ENCODE measurements at places on chromosomes 11 and 22. TPM values are rescaled to one million over a fixed set of nuclear protein-coding genes. Genes with fewer than 3 reads are reported as not detected.

GRCh38 chr11:4664786-4665185 lies 21.0 kb downstream of the OR51E1 start:
- H3K4me1 ChIP-seq, result no peaks in the 10 kb centered on the region
- DNase-seq, result no peak
- no peaks in the 10 kb centered on the region for H3K36me3 ChIP-seq
- H3K27ac ChIP-seq, result no peak overlapping the region

- no peaks in the 10 kb centered on the region for H3K36me3 ChIP-seq
- peaks cover 4% of the 10 kb centered on the region for H3K4me1 ChIP-seq
- H3K27ac ChIP-seq, result peak overlapping the region; percentile 91
- H3K4me3 ChIP-seq, result peak overlapping the region; percentile 48
- peak; percentile 29 for DNase-seq
- H3K27me3 ChIP-seq, result no peaks in the 10 kb centered on the region
Observed at GRCh38 chr22:26673486-26673885, 16.1 kb downstream of the MIAT start.

DNA sequence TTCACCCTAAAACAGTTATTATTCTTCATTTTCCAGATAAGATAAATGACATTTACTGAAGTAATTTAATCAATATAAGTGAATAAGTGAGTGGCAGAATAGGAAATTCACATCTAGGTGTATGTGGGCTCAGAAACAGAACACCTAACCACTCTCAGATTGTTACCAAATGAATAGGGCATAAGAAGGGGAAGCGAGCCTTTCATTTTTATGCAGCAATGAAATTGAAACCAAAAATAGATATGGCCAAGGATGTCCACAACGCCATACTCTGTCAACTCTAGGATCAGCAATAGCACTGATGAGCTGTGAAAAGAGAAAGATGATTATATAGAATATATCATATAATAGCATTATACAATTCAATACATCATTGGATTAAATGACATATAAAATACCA lies 398.1 kb upstream of the API5 start:
- no peaks in the 10 kb centered on the region for H3K27me3 ChIP-seq
- no peaks in the 10 kb centered on the region for H3K36me3 ChIP-seq
- no peak overlapping the region for H3K4me3 ChIP-seq
- no peak overlapping the region for H3K27ac ChIP-seq
- no peaks in the 10 kb centered on the region for H3K4me1 ChIP-seq

The LGALS12 gene
- not detected for polyA plus RNA-seq

The HPX gene
- 358 TPM for polyA plus RNA-seq

The ELFN2 gene
- polyA plus RNA-seq, result 0.19 TPM
